ENCODE measurements at places on chromosomes 13 and 19.
A peak's percentile ranks its signal among the peaks of the same experiment; 100 is the strongest.

DNA sequence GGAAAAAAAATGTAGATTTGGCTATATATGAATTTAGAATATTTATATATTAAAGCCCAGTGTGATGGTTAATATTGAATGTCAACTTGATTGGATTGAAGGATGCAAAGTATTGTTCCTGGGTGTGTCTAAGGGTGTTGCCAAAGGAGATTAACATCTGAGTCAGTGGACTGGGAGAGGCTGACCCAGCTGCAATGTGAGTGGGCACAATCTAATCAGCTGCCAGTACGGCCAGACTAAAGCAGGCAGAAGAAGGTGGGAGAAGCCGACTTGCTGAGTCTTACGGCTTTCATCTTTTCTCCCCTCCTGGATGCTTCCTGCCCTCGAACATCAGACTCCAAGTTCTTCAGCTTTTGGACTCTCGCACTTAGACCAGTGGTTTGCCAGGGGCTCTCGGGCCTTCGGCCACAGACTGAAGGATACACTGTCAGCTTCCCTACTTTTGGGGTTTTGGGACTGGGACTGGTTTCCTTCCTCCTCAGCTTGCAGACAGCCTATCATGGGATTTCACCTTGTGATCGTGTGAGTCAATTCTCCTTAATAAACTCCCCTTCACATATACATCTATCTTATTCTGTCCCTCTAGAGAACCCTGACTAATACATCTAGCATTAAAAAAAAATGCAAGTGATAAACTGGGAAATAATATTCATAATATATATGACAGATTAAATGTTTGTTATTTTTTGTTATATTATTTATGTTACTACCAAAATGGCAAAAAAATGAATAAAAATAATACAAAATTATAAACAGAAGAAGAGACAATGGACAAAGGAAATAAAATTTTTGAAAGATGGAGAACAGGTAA lies 122.4 kb downstream of the DLEU7 start:
- DNase-seq: no peak

DNA sequence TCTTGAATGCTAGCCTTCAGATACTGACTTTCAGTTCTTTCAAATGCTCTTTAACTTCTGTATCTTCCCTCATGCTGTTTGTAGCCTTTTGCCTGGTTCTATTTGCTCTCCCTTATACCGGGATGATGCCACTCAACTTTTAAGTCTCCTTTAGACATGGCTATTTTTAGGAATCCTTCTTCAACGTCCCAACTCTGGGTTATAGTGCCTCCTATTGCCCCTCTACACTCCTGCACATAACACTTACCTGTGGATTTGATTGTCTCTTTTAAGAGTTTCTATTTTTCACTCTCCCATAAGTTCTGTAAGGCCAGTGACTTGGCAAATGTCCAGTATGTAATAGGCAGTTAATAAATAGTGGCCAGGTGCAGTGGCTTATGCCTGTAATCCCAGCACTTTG lies 343.0 kb downstream of the KLF5 start:
- no peak for DNase-seq

DNA sequence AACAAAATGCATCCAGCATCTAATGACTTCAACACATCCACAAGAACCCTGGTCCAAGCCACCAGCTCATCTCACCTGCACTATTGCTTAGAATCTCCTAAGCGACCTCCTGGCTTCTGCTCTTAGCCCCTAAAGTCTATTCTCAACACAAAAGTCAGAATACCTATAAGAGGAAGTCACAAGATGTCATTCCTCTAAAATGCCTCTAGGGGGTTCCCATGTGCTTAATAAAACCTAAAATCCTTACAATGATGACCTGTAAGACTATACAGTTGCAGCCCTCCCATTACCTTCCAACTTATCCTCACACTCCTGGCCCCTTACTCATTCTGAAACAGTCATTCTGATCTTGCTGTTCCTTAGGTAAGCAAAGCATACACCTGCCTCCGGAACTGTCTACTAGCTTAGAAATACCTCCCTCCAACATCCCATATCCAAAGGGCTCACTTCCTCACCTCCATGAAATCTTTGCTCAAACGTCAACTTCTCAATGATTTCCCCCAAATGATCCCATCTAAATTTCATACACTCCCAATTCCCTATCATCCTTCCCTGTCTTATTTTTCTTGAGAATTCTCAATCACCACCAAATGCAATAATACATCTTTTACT lies 10.0 kb downstream of the ATP7B start:
- DNase-seq: no peak

DNA sequence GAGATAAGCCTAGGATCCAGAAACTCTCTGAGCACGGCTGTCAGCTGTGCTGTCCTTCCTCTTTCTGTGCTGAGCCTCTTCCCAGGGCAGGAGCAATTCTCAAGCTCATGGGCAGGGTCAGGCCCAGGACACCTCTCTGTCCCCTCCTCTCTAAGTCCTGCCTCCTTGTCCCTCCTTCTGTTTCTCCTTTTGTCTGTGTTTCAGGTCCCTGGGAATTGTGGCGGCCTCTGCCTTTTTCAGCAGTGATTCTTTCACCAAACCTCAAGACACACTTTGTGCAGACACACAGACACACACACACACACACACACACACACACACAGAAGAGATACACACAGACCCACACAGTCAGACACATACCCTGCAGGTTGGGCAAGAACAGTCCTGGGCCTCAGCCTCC lies at the start of gene PSG1:
TSS of gene PSG1 (minus strand) at position 101 of the 400 bp plus-strand sequence. CDS start 132 bp downstream, outside the sequence.
- no peak for DNase-seq

DNA sequence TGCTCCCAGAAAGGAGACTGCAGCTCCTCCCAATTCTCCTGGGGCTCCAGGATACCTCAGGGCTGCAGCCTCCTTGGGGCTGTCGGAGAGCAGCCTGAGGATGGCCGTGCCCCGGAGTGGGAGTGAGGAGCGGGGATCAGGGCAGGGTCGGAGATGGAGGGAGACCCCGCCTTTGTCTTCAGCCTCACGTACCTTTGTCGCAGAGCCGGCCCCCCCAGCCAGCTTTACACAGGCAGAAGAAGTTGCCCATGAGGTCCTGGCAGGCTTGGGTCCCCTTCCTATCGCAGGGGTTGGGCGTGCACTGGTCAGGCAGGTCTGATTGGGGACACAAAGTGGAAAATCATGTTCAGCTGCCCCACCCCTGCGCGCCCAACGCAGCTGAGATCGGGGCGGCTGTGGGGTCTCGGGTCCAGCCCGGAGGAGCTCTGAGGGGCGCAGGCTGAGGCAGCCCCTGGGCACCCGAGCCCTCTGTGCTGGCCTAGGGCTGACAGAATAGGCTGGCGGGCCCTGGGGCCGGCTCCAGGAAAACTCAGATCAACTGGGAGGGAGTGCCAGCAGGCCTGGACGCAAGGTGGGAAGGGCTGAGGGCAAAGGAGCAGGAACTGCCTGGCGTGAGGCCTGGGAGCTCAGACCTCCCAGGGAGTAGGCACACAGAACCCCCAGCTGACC lies 24.2 kb downstream of the GAS6 start:
- peak; percentile 84 for DNase-seq

GRCh38 chr13:57582032-57582431 lies 49.5 kb upstream of the PCDH17 start:
- DNase-seq: no peak

- no peak for DNase-seq
Measured at GRCh38 chr13:39855236-39855635, 199.8 kb downstream of the COG6 start.

DNA sequence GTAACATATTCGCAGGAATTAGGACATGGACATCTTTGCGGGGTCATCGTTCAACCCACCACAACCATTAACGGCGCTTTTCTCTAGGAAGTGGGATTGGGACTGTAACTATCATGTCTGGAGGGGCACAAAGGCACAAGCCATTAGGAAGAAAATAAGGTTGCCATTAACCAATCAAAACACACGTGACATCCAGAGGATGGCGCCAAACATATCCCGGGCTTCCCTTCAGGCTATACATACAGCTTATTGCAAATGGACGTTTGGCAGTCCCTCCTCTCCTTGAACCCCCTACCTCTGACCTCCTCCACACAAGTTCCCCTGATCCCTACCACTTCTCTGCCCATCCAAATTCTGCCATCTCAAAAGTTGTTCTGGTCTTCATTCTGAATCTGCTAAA lies 26.6 kb upstream of the GSX1 start:
- DNase-seq: no peak

- DNase-seq: no peak
Measured at GRCh38 chr13:24096659-24097058, 63.9 kb upstream of the SPATA13 start.

GRCh38 chr13:49731766-49732165 lies 40.5 kb upstream of the EBPL start:
- DNase-seq: no peak

DNA sequence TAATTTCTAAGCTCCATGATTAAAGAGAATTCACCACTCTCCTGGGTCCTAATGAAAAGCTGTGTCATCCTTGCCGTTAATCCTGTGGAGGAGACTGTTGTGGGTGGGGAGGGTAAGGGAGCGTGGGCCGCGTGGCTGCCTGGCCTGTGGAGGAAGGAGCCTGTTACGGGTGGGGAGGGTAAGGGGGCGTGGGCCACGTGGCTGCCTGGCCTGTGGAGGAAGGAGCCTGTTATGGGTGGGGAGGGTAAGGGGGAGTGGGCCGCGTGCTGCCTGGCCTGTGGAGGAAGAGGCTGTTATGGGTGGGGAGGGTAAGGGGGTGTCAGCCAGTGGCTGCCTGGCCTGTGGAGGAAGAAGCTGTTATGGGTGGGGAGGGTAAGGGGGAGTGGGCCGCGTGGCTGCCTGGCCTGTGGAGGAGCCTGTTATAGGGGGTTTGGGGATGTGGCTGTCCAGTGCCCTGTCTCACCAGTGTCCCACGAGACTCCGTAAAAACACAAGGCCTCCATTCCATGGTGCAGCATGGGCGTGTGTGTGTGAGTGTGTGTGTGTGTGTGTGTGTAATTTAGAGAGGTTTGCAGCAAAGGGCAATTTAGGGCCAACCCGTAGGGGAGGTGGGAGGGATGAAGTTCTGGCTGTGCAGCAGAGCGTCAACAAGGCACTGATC lies 15.6 kb upstream of the DCUN1D2 start:
- no peak for DNase-seq

DNA sequence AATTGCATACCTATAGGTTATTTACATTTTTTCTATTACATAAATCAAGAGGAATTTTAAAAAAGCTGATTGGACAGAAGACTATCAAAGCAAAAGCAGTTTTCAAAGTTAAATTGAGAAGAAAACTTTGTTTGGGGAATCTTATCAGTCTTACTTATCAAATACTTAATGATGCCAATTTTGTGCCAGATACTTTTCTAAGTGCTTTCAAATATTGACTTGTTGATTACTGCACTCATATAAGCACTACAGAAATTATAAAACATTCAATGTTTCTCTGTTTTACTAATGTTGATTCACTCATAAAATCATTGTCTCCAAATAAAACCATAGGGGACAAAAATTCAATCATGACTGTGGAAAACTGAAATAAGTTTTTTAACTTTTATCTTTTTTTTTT lies 36.2 kb downstream of the PCDH9 start:
- DNase-seq: no peak

GRCh38 chr19:32040236-32040635 lies 305.2 kb upstream of the ZNF507 start:
- no peak for DNase-seq

DNA sequence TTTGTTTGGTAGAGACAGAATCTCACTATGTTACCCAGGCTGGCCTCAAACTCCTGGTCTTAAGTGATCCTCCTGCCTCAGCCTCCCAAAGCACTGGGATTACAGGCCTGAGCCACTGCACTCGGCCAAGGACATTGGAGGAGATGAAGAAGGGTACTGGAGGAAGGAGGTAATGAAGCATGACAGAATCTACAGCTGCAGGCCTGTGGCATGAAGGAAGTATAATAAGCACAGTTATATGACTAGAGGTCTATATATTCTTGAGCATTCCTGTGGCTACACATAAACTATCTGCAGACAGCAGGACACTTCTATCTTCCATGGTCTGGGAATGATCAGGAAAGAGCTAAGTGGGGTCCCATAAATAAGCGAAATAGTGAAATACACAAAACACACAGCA lies 18.2 kb downstream of the ZNF565 start:
- no peak for DNase-seq

- DNase-seq: no peak
Measured at GRCh38 chr13:78476910-78477309, 126.4 kb downstream of the POU4F1 start.

DNA sequence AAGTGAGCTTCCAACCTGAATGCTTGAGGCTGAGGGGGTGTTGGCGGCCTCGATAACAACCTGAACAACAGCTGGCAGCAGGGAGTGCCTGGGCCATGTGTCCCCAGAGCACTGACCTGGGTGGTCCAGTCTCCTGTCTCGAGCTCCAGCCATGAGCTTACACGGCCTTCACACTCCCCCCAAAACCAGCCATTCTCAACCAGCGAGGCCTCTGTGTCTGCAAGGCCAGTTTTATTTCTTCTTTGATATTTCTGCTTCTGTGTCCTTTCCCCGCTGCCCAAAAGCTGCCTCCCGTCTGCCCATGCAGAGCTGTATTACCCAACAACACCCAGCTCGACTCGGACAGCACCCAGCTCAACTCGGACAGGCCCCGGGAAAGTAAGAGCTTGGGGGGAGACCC lies 32.5 kb upstream of the TFDP1 start:
- DNase-seq: no peak

DNA sequence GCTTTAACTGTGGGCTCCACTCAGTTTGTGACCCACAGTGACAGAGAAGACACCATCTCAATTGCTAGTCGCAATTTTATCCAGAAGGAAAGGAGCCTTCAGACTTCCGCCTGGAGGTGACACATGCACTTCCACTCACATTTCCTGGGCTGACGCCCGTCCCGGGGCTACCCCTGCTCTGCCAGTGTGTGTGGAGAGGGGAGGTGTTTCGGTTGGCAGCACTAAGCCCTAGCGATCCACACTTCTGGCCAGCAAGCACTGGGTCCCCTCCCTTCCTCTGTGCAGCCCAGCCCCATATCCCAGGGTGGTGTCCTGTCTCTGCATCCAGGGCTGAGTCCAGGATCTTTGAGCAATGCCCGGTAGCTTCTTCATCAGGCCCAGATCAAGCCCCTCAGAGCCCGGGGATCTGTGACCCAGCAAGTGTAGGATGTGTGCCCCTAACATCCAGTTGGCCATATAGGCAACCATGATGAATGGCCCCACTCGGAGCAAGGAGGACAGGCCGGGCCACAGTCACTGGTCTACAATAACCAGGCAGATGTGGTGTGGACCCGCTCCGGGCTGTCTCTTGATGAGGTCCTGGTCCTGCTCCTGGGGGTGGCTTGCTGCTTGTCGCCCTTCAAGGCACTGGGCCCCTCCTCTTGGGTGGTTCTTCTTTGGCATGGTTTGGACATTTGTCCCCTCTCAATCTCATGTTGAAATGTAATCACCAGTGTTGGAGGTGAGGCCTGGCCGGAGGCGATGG lies 141.9 kb upstream of the SPACA7 start:
- no peak for DNase-seq

GRCh38 chr19:2049741-2050348 lies 1.2 kb downstream of the MKNK2 start:
- peak; percentile 88 for DNase-seq

DNA sequence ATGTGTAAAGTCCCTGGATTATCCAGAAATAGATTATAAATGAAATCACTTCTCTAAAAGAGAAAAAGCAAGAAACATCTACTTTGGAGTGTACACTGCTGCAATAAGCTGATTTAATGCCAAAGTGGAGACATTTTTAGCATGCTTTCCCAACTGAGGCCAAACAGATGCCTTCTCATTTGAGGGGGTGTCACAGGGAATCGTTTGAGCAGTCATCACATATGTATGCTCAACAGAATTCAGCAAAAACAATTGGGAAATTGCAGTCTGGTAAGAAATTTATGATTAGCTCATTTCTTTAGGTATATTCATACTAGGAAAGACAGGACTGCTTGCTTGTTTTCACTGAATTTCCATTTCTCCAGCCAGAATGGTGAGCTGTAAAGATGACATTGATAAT lies 27.3 kb upstream of the TPP2 start:
- DNase-seq: no peak
